ENCODE measurements at places on chromosomes 7 and 10.

DNA sequence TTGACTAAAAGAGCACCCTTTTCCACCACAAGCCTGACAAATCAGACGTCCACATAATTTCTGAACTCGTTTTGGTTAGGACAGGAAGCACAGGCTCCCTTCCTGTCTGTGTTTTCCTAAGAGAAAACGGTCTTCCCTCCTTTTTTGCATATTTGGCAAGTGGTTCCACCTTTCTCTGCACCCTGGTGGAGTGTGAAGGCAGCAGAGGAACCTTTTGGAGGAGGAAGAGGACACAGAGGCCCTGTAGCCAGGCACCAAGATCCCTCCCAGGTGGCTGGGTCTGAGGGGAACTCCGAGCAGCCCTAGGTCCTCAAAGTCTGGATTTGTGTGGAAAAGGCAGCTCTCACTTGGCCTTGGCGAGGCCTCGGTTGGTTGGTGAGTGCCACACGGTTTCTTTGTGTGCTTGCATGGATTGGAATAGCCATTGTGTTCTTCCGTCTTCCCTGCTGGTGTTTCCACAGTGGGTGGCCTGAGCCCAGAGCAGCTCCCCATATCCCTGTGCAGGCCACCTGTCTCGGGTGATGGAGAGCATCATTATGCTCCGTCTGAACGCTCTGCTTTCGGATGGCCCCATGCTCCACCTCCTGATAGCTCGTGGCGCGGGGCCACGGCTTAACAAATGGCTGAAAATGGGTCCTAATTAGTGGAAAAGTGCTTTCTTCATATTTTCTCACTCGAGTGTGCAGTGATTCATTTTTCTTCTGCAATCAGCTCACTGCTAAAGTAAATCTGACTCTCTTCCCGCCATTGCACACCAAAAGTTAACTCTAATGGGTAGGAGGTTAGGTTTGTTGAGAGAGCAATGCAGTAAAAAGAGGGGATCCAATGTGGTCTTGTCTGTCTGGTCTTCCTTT, 4.2 kb downstream of the IKZF1 start:
- DNase-seq, result no peak

DNA sequence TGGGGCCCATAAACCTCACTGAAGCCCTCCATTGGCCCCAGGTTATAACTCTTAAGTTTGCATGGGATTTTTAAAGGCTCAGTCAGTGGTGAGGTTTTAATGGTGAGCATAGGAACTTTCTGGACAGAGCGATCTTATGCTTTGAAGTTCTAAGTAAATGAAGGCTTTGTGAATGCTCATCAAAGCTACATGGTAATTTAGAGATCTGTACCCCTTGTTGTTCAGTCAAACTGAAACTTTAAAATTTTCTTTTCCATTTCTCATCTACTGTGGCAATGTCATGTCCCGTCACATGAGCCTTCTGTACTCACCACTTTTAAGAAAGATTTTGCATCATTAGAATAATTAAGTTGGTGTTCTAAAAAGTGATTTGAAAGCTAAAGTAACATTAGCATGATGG, 39.9 kb downstream of the CHN2 start:
- no peak for DNase-seq

- DNase-seq, result no peak
These were observed 48.4 kb upstream of the GTF2IRD1 start for GRCh38 chr7:74405191-74405898.

GRCh38 chr7:55288070-55288824, 76.9 kb upstream of the LANCL2 start:
- no peak for DNase-seq

DNA sequence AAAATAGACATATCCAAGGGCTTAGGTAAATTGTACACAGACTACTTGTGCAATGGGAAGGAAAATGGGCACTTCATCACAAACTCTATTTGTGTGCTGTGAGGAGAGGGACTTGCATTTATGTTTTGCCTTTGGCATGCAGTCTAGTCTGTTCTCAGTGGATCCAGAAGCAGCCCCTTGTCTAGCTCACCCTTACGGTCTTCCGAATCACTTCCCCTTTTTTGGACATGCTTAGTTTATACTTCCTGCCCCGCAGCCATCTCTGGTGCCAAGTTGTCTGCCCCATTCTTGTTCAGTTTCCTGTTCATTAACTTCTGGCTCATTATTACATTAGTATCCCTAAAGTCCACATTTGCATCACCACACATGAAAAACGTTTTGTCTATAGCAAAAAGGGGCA, 161.6 kb downstream of the NRCAM start:
- DNase-seq, result no peak

GRCh38 chr7:150972023-150972468, 6.1 kb downstream of the KCNH2 start:
- no peak for DNase-seq

DNA sequence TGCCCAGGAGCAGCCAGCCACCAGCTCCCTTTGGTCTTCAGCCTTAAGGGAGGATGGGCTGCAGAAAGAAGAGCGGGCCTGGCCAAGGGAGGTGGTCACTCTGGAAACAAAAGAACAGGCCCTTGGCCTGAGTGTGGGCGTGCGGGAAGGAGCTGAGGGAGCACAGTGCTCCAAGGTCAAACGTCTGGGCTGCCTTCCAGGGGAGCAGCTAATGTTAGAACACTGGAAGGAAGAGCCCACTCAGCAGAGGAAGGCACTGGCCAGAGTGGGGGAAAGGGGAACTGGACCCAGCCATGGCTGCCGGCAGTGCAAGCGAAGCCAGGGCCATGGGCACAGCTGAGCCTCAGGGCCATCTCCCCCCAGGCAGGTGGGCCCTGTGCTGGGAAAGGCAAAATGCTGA, 42.7 kb downstream of the FAM53B start:
- DNase-seq, result peak; percentile 55

DNA sequence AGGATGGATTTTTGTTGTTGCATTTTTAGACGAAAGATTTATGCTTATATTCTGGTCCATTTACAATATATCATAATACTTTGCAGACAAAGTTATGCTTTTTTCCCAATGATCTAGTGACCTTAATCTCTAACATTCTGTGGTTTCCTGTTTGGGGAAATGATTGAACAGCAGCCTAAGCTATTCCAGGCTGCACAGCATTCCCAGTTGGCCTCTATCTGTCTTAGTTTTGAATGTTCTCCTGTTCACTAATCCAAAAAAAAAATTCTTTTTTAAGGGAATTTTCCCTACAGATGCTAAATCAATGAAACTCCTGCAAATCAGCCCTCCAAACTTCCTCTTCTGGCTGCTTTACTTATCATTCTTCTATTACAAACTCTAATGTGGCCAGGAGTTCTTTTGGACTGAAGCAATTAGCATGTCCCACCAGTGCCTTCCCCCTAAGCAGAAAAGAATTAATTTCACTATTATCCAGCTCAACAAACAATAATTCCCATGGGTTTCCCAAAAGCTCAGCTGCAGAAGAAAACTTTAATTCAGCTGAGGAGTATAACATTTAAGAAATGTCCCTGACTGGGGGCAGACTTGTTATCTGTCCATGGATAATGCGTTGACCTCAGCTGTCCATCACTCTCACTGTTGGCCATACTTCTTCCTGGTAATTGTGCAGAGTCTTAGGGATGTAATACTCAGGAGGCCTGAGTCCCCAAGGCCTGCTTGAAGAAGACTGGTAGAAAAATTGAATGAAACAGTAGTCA, 81.9 kb upstream of the TRIL start:
- no peak for DNase-seq

DNA sequence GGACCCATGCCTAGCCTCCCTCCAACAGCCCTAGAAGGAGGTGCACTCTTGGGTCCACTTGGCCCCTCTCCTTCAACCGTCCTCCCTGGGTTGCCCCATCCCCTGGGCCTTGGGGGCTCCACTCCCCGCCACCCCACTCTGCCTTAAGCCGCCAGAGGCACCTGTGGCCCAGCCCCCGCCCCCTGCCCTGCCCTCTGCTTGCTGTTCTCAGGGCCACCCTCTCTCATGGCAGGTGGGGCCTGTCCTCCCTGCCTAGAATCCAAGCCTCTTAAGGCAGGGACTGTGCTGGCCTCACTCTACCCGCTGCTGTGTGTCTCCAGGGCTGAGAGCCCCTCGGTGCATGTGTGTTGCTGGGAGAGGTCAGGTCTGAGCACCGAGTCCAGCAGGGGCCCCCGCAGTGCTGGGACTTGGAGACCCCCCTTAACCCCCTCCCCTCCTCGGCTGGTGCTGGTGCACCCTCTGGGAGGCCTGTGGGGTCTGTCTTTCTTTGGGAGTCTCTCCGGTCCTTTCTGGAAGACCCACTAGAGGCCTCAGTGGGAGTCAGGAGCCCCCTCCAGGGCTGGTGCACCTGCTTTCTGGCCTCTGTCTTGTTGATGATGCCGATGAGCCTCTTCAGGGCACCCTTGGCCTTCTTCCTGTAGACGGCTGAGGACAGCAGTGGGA, 43.8 kb downstream of the CFAP46 start:
- peak; percentile 46 for DNase-seq

DNA sequence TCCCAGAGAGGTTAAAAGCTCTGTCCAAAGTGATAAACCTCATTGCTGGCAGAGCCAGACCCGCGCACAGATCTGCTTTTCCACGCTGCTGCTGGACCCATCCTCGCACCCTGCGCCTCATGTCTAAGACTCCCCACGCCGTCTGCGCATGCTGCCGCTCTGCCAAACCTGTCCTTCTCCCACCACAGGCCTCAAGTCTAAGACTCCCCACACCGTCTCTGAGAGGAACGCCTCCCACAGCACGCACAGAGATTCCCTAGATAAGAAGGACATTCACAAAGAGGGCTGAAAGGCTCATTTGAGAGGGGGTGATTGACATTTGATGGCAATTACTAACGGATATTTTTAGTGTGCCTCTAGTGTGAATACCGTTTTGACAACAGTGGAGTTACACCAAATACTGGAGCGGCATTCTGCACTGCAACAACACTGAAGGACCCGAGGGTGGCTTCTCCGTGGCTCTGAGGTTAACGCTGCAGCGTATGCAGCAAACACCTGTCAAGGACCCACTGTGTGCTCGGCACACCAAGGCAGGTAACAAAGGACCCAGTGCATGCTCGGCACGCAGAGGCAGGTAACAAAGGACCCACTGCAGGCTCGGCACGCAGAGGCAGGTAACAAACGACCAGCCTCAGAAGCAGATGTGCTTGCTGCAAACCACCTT, 231.4 kb downstream of the DNAJB6 start:
- no peak for DNase-seq

DNA sequence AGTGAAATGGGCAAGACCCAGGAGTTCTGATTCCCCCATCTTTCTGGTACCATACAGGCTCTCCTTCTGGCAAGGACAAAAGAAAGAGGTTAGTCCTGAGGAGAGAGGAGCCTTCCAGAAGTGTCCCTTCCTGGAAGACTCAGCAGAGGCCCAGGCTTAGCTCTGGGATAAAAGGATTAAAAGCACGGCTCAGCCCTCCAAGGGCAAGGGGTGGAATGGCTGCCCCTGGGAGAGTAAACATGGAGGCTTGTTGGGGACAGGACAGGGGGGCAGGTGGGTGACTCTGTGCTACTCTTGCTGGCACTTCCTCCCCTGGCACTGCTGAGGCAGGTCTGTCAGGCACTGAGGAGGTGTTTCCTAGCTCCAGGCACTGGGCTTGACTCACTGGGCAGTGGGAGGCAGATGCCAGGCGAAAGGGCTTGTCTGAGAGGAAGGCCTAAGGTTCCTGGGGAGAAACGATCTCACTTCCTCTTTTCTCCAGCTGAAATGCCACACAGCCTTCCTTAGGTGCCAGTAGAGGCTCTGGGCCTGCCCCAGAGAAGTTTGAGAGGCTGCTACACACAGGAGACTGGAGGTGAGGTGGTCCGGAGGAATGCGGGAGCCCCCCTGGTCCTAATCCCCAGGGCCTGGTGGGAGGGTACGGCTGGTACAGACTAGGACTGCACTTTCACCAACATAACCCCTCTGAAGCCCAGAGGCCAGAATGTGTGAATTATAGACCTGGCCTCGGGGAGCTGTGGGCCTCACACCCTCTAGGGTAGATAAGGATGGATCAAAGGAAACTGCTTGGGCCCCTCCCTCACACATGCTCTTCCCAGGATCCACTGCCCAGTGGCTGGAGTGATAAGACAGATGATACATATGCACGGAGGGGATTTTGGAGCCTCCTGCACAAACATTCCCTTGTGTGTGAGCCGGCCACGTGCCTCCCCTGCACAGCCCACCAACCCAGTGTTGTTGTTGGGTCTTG, 63.2 kb upstream of the PODXL start:
- no peak for DNase-seq

DNA sequence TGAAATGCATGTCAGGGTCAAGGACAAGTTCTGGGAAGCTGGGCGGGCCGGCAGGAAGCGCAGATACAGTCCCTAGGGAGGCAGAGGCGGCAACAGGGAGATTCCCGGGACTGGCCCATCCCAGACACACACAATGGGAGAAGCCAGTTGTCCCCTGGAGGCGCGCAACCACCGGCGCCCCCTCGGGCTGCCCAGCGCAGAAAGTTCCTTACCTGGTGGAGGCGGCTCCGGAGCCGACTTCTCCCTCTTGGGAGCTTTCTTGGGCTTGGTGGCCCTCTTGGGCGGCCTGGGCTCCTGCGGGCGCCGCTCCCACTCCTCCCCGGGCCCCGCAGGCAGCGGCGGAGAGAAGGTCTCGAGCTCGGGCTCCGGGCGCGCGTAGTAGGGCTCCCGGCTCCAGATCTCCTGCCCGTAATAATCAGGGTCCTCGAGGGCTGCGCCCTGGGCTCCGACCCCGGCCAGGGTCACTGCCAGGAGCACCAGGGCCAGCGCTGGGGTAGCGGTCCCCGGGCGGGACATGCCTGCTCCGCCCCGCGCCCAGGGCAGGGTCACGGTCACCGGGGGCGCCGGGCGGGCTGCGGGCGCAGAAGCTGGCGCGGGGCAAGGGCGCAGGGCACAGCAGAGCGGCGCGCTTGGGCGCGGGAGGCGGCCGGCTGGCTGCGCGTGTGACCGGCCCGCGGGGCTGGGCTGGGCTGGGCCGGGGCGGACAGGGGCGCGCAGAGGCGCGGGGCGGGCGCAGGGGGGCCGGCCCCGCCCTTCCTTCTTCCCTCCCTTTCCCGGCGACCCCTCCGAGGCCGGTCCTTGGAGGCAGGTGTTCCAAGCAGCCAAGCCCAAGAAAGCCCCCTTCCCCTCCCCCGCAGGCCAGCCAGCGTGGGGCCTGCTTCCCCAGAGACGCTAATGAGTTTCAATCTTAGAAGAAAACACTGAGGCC, at the start of gene CPXM2:
Gene CPXM2 (minus strand): TSS at position 664 of the 928 bp plus-strand sequence. CDS start 148 bp downstream, at position 516.
- DNase-seq, result no peak

- DNase-seq, result no peak
These were observed 51.9 kb downstream of the TNS3 start for GRCh38 chr7:47529826-47530555.

- DNase-seq, result no peak
These were observed 553 bp downstream of the VDAC2 start for GRCh38 chr10:75211007-75211691.

- DNase-seq, result peak; percentile 25
These were observed 53.8 kb downstream of the GRID1 start for GRCh38 chr10:86312701-86313270.

- DNase-seq, result no peak
These were observed 38.2 kb downstream of the FAM53B start for GRCh38 chr10:124705817-124706461.

- DNase-seq, result no peak
These were observed 17.6 kb downstream of the SFTPA2 start for GRCh38 chr10:79542626-79543025.

DNA sequence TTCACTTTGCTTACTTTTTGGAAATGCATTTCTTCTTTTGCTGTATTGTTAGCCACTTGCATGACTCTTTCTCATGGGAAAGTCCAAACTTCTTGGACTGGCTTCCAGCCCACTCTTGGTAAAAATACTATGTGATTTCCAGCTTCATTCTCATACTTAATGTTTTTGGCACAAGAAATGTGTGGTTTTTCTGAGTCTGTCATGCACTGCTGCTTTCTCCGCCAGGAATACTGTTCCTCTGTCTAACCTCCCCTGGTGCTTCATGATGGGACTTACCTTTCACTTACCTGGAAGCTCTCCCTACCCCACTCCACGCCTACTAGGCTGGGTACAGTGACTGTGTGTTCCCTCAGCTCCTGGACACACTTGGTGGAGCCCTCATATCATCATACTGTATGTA, 18.7 kb downstream of the MGAM2 start:
- DNase-seq, result no peak

- DNase-seq, result no peak
These were observed 993 bp downstream of the ZC3HAV1 start for GRCh38 chr7:139108266-139109187.

Measured in breast epithelium (tissue), 4 donors.